Daoy (cell line): ENCODE measurements at places on chromosomes 7 and 10. TPM values are rescaled to one million over a fixed set of nuclear protein-coding genes. Genes with fewer than 3 reads are reported as not detected.
A peak's percentile ranks its signal among the peaks of the same experiment; 100 is the strongest.

DNA sequence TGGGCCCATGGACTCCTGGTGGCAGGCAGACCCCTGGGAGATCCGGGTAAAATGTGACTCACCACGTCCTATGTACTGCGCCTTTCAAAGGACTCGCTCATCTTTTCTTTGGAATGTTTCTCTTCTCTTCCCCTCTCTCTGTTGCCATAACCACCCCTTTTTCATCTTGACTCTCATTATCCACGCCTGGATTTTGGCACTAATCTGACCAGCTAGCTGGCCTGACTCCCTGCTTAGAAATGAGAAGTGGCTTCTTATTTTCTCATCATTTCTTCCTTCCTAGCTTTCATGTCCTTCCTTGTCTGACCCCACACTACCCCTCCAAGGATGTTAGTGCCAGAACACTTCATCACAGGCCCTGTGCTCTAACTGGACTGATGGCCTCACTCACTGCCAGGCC lies 98.0 kb upstream of the FAM171A1 start:
- DNase-seq, result no peak

- no peak for DNase-seq
These were observed 87.5 kb upstream of the GJD4 start for GRCh38 chr10:35517431-35518181.

DNA sequence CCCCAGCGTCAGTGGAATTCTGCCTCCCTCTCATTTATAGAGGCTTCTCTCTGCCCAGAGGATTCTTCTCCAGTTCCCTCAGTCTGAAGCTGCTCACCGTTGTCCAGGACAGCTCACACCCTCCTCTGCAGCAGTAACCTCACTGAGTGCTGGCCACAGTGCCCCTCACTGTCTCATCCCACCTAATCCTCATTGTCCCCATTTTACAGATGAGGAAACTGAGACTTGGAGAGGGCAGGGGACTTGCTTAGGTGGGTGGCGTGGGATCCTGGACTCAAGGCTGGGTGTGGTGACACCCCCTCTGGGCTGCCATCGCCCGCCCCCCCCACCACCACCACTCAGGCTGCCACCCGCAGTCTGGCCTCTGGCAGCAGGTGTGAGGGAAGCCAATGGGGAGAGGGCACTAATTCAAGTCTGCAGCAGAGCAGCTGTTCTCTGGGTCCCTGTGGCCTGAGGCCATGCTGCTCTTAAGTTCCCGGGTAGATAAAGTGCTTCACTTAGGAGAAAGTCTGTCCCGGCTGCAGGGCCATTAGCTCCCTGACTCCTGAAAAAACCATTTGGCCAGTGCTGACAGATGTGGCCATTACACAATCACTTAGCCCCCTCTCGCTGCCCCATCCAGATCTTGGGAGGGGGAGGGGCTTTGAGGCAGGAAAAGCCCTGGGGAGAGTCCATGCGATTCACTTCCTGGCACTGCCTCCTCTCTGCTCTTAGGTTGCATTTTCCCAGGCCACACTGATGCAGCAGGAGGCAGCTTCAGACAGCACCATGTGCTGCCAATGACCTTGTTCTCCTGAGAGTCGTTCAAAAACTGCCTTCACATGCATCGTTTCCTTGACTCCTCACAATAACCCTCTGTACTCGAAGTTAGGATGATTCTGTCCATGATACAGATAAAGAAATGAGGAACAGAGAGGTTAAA lies 36.3 kb downstream of the DRGX start:
- DNase-seq, result peak; percentile 23

GRCh38 chr7:45720989-45721388 lies 146.8 kb downstream of the ADCY1 start:
- no peak for DNase-seq

WNT8B gene
- not detected in 2 replicates for total RNA-seq

DNA sequence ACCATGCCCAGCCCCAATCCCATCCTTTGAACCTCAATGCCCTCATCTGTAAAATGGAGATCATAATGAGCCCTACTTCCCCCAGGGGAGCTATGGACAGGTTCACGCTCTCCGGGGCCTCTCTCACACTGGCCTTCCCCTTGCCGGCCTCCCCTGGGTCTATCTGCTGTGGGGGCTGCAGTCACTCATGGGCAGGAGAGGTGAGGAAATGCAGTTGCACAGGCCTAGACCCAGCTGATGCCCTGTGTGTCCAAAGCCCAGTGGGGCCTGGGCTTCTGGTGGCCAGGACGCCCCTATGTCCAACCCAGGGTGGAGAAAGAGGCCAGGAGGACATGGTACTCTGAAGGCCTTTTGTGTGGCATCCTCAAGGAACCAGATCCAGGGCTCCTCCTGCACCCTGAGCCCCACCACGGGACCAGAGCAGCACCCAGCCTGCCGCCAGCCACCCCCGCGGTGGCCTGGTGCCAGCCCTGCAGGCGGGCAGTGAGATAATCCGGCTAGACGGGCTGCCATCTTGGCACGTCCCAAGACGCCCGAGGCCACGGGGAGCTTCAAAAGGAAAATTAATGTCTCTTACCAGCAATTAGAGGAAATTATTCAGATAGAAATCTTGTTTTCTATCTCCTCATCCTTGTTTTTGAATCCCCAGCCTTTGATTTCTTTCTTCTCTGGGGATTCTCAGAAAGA lies 39.0 kb downstream of the MYL10 start:
- peak; percentile 46 for DNase-seq

DNA sequence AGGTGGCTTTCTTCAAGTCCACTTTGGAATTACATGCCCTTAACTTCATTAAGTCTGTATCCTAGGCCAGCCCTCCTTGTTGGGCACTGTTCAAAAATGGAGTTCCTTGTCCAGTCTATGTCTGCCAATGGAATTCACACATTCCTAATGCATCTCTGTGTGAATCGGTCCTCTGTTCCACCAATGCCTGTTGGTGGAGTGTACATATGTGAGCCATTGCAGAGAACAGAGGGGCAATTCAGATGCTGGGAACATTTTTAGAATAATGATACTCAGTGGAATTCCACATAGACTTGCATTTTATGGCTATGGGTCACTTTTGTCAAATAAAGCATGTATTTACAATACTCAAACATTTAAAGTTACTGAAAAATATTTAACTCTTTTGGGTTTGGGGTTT lies 108.3 kb downstream of the COL28A1 start:
- no peak for DNase-seq

GRCh38 chr7:3289996-3290395 lies 11.1 kb upstream of the SDK1 start:
- DNase-seq, result peak; percentile 92

FOXP2 gene
- 0.09 and 1.7 TPM in 2 replicates for total RNA-seq

DNA sequence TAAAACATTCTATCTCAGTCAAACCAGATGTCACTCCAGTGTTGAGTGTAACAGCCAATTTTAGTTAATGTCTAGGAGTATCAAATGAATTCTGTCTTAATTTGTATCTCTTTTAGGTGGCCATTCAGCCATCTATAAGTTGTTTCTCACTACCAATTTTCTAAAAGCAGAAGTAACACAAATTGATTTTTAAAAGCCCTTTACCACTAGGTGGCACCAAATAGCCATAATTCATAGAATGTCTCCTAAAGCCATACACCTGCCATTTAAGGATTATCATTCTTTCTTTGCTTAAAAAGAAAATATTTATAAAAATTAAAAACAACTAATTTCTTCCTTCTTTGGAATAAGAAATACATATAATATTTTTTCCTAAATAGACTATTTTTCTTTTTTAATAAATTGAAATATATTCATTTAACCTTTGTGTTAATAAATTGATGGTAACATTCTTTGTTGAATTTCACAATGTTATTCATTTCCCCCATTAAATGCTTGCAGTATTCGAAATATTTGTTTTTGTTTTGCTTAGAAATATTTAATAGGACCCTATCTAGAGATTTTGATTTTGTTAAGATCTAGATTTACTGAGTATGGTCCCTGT lies 107.8 kb upstream of the PPP1R3A start:
- peak; percentile 63 for DNase-seq

DNA sequence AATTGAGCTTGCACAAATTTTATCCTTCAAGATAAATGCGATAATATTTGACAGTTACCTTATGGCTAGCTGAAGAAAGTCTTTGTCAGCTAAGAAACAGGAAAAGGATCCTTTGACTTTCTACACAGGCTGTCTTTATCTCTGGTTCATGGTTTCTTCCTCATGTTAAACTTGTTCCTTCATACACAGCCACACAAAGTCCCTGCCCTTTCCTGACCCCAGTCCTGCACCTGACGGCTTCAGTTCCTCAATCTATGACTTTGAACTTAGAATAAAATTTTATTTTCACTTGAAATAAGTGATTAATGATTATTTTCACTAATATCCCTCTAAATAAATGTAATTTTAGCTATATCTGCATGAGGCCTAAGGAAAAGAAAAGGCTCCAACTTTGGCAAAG lies 77.8 kb upstream of the PRSS1 start:
- no peak for DNase-seq

GRCh38 chr10:119444866-119445265 lies 97.7 kb downstream of the RGS10 start:
- DNase-seq, result no peak
